ENCODE measurements at places on chromosomes 7 and 10.

DNA sequence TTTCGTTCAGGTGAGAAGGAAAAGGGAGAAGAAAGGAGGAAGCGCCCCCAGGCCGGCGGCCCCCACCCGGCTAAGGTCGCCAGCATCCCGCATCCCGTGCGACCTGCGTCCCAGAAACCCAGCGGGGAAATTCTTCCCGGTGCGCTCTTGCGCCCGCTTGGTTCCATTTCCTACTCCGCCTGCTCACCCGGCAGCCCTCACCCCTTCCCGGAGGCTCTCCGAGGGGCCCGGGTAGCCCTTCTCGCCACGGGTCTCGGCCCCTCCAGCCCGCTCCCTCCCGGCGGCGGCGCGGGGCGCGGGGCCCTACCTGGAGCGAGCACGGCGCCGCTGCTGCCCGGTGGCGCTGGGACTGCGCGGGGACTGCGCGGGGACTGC lies at the start of gene PRKCQ:
Gene PRKCQ, minus strand, starts transcription at position 373 of the 375 bp plus-strand sequence. CDS start 65,141 bp downstream, outside the sequence.
- DNase-seq, result peak; percentile 46

DNA sequence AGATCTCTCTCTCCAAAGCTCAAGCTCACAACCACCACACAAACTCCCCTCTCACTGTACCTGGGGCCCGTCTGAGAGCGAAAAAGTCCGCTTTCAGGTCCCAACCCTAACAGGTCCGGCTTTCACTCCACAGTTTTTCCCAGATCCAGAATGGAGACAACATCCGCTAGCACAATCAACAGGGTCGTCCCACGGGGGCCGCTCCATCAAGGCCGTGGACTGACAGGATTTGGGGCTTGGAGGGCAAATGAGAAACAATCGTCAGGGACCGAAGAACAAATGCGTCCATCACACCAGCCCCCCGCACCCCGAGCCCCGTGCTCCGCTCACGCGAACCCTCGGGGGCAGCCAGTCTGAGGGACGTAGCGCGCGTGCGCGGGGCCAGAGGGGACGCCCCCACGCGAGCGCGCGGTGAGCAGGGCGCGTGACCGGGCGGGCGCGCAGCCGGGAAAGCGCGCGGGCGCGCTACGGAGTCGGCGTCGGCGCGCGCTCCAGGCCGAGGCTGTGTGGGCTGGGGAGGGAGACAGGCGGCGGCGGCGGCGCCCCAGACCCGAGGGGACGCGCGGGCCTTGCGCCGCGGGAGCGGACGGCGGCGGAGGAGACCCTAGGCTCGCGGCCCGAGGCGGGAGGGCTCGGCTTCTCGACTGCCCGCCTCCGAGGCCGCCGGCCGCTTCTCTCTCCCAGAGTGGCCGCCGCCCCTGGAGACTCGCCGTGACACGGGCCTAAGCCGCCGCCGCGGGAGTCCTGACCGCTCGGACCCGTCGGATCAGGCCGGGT lies at the start of gene SLK:
Gene SLK, plus strand, starts transcription at position 470 of the 777 bp plus-strand sequence. CDS start 606 bp downstream, outside the sequence.
- DNase-seq, result peak; percentile 74

DNA sequence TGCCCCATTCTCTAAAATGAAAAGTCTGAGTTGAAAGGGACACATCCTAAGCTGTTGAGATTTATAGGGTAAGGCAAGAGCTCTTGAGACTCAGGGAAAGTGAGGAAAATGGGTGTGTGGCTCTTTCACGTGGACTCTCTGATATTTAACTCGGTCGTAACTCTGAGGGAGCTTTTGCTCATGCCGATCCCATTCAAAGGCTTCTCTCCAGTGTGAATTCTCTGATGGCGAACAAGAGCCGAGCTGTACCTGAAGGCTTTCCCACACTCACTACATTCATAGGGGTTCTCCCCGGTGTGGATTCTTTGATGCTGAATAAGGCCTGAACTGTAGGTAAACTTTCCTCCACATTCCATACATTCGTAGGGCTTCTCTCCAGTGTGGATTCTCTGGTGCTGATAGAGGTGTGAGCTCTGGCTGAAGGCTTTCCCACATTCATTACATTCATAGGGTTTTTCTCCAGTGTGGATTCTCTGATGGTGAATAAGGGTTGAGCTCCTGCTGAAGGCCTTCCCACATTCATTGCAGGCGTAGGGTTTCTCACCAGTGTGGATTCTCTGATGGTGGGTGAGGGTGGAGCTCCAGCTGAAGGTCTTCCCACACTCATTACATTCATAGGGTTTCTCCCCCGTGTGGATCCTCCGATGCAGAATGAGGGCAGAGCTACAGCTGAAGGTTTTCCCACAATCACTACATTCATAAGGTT lies 10.4 kb downstream of the ZNF3 start:
- no peak for DNase-seq

DNA sequence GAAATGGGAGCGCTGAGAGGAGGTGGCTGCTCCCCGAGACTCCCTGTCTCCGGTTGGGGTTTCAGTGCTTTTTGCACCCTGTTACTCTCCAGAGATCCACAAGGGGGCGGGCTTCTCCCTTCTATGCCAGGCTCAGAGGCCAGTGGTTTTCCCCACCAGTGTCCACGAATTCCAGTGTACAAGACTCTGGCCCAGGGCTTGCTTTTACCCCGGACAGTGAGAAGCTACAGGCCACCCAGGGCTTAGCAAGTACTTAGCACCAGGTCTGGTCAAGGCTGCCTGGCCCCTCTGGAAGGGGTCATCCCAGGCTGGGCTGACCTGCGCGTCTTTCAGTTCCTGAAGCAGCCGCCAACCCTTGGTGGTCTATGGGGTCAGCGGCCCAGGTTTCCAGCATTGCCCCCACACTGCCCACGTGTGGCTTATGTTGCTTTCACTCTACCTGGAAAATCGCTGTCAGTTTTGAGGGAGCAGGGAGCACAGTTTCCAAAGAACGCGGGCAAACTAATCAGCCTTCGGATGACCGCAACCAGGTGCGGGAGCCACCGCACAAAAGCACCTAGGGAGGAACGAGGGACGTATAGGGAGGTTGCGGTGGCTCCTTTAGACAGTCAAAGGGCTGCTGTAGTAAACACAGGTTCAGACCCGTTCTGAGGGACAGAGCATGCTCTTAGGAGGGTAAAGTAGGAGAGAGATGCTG lies 6.8 kb downstream of the CYP26A1 start:
- no peak for DNase-seq

GRCh38 chr7:132738254-132738653 lies 162.0 kb upstream of the PLXNA4 start:
- DNase-seq, result no peak

DNA sequence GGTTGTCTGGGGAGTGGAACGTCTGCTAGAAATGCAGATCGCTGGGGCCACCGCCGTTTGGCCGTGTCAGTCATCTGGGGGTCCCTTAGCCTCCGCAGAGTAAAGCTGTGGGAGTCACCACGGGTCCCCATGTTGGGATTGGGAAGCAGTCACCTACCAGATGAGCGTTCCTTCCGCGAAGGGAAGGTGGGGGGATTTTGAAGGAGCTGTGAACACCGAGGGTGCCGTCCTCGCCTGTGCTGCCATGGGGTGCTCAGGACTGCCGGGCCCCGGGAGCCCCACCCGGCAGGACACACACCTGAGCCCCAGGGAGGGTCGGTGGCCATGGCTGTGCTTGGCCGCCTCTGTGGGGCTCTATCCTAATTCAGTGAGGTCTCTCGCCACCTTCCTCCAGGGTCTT lies 46.2 kb upstream of the AP5Z1 start:
- DNase-seq, result no peak

DNA sequence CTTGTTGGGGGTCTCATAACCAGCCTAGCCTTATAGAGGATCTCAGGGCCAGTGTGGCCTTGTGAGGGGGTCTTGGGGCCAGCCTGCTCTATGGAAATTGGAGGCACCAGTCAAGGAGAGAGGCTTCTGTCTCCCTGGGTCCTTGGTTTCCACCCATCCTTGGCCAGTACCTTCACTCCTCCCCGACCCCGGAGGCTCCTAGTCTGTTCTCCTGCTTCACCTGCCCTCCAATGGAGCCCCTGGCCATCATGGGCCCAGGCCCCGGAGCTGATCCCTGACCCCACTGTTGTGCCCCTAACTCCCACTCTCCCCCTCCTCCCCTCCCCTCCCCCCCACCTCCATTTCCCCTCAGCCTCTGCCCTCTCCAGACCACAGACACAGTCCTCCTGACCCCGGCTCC lies 29.7 kb downstream of the RASGEF1A start:
- DNase-seq, result no peak

GRCh38 chr10:1179346-1180070 lies 123.3 kb downstream of the WDR37 start:
- no peak for DNase-seq

DNA sequence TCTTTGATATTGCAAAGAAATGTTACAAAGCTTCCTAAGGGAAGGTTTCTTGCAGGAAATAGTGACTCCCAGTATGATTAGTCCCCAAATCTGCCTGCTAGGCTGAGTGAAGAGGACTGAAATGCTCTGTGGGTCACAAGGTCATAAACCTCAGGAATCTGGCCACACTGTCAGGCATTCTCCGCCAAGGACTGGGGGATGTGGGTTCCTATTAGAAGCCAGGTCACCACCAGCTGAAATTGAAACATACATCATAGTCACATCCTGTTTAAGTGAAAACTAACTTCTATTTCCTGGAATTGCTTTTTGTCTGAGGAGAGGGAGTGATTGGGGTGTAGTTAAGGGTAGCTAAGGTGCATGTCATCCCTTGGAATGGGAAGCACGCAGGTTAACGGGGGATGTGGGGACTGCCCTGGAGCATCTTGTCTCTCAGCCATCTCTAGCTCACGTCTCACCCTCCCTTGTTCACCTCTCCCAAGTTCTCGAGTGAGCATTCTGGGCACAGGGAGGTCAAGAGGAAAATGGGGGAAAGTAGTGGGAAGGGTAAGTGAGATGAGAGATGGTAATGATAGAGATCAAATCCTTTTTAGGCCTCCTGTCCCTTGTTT lies 12.0 kb upstream of the GSAP start:
- no peak for DNase-seq

GRCh38 chr7:25831062-25831691 lies 320.8 kb upstream of the NFE2L3 start:
- DNase-seq, result no peak

DNA sequence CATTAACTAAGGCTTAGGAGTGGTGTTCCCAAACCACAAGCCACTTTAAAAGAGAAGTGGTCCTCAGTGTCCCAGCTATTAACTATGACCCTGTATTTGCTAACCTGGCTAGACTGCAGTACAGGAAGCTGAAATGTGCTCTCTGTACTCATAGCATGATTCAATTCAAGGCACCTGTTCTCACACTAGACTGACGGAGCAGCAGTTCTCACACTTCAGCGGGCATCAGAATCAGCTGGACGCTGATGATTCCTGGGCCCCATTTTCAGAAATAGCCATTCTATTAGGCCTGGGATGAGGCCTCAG lies 24.5 kb upstream of the MSRB2 start:
- no peak for DNase-seq

GRCh38 chr7:137003566-137003965 lies 135.1 kb downstream of the CHRM2 start:
- DNase-seq, result no peak

DNA sequence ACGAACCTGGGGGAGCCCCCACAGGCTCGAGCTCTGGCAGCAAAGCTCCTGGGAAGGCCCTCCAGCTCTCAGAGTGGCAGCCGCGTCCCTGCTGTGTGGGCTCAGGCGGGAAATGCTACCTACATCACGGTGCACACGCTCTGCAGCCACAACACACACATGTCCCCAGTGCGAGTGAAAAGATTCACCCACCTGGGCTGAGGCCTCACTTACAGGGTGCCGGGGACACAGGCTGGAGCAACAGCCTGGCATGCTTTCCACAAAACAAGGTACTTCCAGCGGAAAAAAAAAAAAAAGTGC lies 410.4 kb upstream of the FOXK1 start:
- DNase-seq, result no peak

DNA sequence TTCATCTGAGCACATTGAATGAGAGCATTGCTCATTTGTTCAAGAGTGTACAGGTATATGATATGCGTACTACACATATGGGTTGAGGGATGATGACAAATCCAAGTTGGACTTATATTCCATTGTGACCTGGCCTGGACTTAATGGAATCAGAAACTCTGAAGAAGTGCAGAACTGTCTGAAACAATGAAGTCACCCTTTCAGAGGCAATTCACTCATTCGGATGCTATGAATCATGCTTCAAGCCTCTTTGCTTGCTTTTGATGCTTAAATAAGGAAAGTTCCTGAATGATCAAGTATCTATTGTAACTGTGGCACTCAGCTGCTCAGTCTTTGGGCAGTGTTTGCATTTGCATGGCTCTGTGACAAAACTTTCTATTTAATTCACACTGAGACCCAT lies 93.4 kb downstream of the ZNF365 start:
- no peak for DNase-seq

DNA sequence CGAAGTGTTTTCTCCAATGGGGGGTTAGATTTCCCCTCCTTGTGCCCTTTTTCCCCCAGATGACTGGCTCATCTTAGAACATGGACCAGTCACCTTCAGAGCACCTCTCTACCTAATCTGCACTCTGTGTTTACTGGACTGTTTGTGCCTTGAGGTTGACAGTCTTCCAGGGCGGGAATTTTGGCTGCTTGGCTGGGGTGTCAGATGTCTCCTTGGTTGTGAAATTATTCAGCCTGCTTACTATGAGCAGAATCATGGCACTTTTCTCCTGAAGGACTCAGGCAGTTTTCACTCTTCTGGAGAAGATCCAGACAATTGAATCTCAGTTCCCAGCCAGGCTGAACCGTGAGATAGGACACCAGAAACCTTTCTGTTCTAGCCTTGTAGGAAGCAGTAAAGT lies 60.3 kb upstream of the NFKB2 start:
- DNase-seq, result no peak

DNA sequence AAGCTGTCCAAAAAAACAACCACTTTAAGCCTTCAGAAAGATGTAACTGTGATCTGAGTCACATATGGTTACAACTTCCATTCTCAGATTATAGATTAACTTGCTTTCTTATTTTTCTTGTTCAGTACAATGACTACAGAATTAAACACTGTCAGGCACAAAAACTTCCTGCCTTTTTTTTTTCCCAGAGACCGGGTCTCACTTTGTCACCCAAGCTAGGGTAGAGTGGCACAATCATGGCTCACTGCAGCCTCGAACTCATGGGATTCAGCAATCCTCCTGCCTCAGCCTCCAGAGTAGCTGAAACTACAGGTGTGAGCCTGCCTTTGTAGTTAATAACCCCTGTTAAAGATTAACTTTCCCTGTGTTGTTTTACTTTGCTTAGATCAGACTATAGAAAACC lies 163.2 kb downstream of the AVL9 start:
- DNase-seq, result no peak

GRCh38 chr10:129971381-129972144 lies 7.5 kb upstream of the EBF3 start:
- DNase-seq, result peak; percentile 6

GRCh38 chr7:142420554-142421362 lies 162.9 kb upstream of the PRSS58 start:
- no peak for DNase-seq

- no peak for DNase-seq
These were observed 191.7 kb downstream of the CXCL12 start for GRCh38 chr10:44193166-44193565.

Data from caudate nucleus (tissue), 63 donors.